HS-5 (cell line): ENCODE measurements at places on chromosomes 2 and 18.

DNA sequence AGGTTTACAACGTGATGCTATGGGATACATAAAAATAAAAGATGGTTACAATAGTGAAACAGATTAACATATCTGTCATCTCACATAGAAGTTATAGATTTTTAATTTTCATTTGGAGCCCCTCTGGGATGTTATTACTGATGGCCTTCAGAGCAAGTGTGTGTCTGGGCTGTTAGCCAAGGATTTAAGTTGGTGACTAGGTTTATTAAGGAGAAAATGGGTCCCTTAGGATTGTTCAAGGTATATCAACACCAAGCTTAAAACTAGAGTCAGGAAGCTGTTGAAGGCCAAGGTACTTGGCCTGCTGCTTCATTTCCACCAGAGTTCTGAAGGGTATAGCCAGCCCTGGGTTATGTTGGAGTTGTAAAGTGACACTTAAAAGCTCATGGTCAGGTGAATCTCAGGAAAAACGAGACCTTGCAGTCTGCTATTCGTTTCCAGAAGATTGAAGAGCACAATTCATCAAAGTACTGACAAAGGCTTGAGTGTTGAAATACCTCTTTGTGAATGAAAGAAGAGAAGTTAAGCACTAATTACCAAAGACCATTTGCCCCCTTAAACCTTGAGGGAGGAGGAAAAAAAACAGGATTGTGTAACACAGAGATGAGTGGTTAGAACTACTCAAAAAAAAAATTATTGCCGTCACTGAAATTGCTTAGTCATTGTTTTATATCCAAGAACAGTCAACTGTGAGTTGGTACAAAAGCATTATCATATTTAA, 48.4 kb downstream of the MAP2 start:
- DNase-seq: peak; percentile 46

DNA sequence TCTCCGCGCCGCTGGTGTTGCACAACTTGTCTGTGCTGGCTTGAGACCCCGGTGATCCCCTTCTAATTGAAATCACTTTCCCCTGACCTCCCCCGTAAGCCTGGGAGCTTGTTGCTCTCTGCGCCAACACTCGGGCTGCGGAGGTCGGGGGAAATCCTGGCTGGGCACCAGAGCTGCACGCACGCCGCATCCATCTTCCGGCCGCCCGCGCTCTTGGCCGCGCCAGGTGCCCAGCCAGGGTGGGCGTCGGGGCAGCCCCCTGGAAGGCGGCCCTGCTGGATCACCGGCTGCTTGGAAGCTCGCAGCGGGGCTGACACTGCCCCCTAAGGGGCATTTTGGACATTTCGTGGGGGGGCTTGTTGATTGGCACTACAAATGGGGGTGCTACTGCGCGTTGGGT, 280.3 kb upstream of the SKOR2 start:
- no peak for DNase-seq

- DNase-seq: no peak
Observed at GRCh38 chr2:212908682-212909435, 242.6 kb downstream of the IKZF2 start.

GRCh38 chr18:4593459-4593858, 138.4 kb upstream of the DLGAP1 start:
- no peak for DNase-seq

DNA sequence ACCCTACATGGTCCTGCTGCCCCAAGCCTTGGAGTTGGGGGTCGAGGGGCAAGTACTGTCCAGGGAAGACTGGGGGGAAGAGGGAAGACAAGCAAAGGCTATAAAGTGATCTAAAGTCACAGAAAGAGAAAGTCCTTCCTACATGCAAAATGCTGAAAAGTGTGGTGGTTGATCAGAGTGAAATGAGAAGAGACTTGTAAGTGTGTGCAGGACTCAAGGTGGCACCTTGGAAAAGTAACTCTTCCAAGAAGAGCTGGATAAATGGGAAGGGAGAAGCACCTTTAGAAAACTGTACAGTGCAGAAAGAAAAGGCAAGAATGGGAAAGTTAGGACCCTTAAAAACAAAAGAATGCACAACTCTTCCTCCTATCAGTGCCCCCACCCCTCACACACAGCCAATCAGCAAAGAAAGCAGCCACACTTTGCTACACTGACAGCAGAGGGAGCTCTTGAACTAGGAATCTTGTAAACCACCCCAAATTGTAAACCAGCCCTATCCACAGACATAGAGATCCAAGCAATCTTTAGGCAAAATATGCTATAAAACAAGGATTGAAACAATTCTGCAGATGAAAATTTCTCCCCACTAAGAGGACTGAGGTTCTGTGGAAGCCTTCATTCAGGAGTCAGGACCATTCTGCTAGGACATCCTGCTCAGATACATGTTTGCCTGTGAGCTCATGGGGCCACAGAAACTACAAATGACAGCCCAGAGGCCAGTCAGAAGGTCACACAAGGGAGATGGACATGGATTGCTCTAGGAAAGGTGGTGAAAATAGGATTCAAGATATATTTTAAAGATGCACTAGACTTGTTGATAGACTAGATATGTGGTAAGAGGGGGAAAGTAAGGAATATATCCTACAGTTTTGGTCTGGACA, 146.4 kb downstream of the FTCDNL1 start:
- peak; percentile 32 for DNase-seq
